ENCODE measurements at places on chromosomes 4 and X.

- no peak for DNase-seq
Measured at GRCh38 chr4:95625020-95625419, 76.2 kb upstream of the UNC5C start.

DNA sequence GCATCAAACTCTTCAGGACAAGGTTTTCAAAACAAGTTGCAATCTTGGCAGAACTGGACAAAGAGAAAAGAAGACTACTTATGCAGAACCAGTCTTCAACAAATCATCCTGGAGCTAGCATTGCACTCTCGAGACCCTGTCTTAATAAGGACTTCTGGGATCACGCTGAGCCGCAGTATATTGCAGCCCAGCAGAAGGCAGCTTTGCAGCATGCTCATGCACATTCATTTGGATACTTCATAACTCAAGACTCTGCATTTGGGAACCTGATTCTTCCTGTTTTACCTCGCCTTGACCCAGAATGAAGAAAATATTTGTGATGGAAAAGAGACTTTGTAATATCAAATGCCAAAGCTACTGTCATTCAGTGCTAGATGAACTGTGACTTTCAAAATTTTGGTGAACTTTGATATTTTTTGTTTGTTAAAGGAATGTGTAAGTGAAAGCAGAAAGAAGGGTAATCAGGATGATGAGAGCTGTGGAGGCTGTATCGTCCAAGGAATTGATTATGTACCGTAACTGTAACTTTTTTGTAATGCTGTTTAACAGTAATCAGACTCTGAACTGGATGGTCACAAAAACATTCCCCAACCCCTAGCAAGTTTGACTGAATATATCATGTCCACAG is 27.2 kb downstream of the HSPA4L start:
- DNase-seq: no peak

DNA sequence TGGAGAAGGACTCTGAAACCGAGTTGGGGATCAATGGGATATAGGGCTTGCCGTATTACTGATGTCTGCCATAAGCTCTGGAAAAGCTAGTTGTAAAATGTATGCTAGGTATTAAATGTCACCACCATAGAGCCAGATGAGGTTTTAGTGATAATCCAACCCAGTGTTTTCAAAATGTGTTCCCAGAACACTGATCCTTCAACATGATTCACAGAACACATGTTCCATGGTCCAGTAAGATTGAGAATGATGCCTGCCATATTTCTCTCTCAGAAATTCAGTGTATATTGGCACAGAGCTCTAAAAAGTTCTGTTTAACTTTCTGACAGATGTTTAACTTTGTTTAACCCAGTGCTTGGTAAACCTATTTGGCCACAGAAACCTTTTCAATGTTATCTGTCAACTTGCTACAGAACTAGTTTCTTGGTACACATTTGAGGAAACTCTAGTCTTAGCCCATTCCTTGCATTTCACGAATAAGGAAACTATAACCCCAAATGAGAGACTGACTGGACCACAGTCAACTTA is 160.2 kb downstream of the PALLD start:
- no peak for DNase-seq

DNA sequence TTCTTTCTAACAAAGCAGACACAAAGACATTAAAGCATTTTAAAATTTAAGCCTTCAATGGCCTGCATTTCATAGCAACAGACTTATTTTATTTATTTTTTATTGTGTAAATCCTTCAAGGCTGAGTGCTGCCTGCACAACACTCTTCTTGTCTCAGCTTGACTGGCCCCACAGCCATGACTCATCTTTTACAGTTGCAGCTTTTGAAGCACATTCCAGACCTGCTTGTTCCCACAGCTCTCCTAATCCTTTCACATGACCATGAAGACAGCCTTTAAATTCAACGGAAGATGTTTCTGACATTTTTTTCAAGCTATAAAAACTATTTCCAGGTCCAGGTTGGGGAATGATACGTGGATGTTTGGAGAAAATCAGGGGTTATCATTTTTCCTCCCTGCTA is 276.9 kb upstream of the TACR3 start:
- DNase-seq: no peak

- DNase-seq: no peak
Measured at GRCh38 chr4:37455301-37456131, 211.0 kb downstream of the NWD2 start.

DNA sequence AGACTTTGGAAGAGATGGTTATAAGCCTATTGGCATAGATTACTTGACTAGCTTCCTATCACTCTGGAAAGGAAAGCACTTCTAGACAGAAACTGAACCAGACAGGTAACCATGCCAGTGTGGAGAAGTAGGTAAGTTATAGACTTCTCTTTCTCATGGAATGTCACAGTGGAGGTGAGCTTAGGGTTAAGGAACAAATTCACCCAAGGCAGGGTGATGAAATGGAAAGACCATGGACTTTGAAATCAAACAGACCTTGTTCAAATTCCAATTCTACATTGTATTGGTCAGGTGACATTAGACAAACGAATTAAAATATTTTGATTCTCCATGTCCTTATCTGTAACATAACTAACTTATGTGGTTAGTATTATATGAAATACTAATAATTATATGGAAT is 7.7 kb upstream of the RAP1GDS1 start:
- no peak for DNase-seq

- no peak for DNase-seq
Measured at GRCh38 chr4:86368433-86368832, 8.6 kb upstream of the MAPK10 start.

DNA sequence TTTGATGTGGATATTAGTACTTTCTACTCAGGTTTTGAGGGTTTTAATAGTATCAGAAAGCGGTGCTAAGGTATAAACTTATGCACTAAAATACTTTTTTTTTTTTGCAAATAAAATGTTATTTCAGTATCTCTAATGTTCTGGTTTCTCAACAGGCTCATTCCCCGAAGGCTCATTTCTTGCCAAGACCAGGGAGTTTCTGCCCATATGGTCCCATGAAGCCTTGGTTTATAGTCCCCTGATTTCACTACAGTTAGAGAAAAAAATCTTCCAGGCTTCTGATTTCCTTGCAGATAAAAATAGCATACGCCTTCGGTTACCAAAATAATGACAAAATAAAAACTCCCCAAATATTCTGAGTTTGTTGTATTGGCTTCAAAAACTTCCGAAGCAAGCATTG is 814.2 kb upstream of the PABPC4L start:
- DNase-seq: no peak

DNA sequence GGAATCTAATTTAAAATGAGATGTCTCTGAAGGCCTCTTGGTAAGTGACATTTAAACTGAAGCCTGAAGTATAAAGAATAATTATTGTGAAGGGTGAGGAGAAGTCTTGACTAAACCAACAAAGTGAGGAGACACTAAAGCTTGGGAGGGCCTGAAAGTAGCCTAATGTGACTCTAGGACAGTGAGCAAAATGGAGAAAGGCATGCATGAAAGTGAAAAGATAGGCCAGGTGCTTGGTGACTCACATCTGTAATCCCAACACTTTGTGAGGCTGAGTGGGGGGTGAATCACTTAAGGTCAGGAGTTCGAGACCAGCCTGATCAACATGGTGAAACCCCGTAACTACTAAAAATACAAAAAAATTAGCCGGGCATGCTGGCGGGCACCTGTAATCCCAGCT is 46.9 kb upstream of the SMARCAD1 start:
- no peak for DNase-seq

DNA sequence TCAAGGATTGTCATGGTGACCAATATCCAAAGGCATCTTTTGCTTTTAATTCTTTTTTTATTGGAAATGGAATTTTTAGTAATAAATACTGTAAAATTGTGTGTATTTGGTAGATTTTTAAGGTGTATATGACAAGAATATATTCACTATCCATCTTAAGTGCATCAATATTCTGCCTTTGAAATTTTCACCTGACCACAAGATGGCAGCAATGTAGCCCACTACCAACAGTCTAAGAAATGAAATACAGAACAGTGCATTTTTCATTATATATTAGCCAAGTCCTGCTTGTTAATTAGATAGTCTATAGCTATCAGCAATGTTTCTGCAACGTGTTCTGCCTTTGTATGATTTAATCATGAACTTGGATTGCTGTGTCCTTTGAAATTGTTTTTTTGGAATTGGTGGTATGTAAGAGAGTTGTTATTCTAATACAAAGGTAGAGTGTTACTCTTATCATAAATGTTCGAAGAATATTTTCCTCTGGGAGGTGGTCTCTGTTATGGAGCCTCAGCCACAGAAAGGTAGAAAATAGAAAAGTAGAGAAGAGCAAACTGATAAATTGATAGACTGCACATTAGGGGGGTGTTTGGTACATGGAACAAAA is 38.2 kb downstream of the HPGDS start:
- peak; percentile 2 for DNase-seq
